ENCODE measurements at places on chromosomes 3 and 15. TPM values are rescaled to one million over a fixed set of nuclear protein-coding genes. Genes with fewer than 3 reads are reported as not detected.

The MITF gene
- 7.8 TPM for polyA plus RNA-seq

The SRGAP3 gene
- polyA plus RNA-seq, result 24.0 TPM

The FEZF2 gene
- not detected for polyA plus RNA-seq

The RAD51 gene
- polyA plus RNA-seq, result 12.7 TPM

The GPR149 gene
- polyA plus RNA-seq, result not detected

The FMN1 gene
- polyA plus RNA-seq, result 4.6 TPM

The MUC13 gene
- not detected for polyA plus RNA-seq

The CASR gene
- 0.05 TPM for polyA plus RNA-seq

The ZMYND10 gene
- polyA plus RNA-seq, result 25.5 TPM

The ANKRD34C gene
- not detected for polyA plus RNA-seq

The HIGD2B gene
- polyA plus RNA-seq, result not detected
